ENCODE measurements at places on chromosomes 4 and X. TPM values are rescaled to one million over a fixed set of nuclear protein-coding genes. Genes with fewer than 3 reads are reported as not detected.

Gene CRMP1
- 23.1 TPM for polyA plus RNA-seq

Gene CXCL3
- polyA plus RNA-seq = 0.24 TPM

Gene TBC1D8B
- polyA plus RNA-seq = 8.7 TPM

Gene RFC1
- 30.5 TPM for polyA plus RNA-seq

Gene CPEB2
- polyA plus RNA-seq = 8.2 TPM

Gene SHISA3
- polyA plus RNA-seq = 5.0 TPM

Gene FMR1NB
- not detected for polyA plus RNA-seq

Gene XAGE2
- 0.52 TPM for polyA plus RNA-seq

Gene PACRGL
- 15.8 TPM for polyA plus RNA-seq

Gene S100P
- 1.1 TPM for polyA plus RNA-seq

Gene CXorf66
- polyA plus RNA-seq = not detected

Gene CPZ
- 19.4 TPM for polyA plus RNA-seq

Gene FRMPD4
- polyA plus RNA-seq = 0.19 TPM

Gene TEX11
- 0.14 TPM for polyA plus RNA-seq

Gene MCF2
- polyA plus RNA-seq = 0.24 TPM

Gene TSPAN6
- 28.3 TPM for polyA plus RNA-seq

Gene NEUROG2
- polyA plus RNA-seq = not detected

Gene GDPD2
- polyA plus RNA-seq = not detected

Gene XKRX
- not detected for polyA plus RNA-seq

Gene CEP44
- 15.1 TPM for polyA plus RNA-seq

All from muscle of arm (tissue), 14 donors.